ENCODE measurements at places on chromosomes 5 and 9.

DNA sequence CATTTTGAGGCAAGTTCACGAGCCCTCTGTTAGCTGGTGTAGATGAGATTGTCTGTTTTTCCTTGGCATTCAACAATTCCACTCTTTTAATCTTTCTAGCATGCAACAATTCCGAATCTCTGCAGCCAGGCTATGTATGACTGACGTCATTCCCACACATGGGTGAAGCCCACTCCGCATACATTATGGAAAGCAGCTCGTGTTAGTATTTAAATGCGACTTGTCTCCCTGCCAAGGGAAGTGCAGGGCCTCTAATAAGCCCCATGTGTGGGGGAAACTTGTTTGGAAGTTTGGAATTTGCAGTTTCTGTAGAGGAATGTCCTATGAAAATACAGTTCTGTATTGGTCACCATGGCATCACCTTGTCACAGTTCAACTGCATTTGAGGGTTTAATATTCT, 146.0 kb upstream of the FBXL7 start:
- DNase-seq: no peak

DNA sequence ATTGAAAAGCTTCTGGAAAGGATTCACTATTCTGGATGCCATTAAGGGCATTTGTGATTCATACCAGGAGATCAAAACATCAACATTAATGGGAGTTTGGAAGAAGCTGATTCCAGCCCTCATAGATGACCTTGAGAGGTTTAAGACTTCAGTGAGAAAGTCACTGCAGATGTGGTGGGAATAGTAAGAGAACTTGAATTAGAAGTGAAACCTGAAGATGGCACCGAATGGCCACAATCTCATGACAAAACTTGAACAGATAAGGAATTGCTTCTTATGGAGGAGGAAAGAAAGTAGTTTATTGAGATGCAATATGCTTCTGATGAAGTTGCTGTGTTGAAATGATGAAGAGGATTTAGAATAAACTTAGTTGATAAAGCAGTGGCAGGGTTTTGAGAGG, 254.6 kb upstream of the SLC24A2 start:
- peak; percentile 6 for DNase-seq

DNA sequence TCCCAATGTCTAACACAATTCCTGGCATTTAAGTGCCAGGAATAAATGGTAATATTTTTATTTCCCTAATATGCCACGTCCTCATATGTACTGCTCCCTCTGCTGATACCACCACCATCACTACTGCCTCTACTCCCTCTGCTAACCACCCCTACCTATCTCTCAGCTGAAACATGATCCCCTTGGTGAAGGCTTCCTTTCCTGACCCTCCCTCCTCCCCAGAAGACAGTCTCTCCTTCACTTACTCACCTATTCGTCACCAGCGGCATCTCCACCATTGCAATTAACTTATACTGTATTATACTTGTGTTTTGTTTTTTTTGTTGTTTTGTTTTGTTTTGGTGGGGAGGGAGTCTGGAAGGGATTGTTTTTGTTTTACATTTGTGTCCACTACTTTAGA, 4.8 kb downstream of the DENND1A start:
- no peak for DNase-seq

DNA sequence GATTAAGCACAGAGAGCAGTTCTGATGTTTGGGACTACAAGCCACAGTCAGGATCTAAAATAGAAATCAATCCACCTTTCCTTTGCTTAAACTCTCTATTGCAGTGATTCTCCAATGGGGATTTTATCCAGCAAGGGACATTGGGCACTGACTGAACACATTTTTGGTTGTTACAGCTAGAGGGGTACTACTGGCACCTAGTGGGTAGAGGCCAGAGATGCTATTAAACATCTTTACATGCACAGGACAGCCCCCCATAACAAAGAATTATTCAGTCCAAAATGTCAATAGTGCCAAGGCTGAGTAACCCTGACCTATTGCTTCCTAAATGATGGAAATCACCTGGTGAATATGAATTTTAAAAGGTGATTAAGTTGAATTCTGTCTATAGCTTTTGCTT, 12.0 kb downstream of the ZNF622 start:
- no peak for DNase-seq

GRCh38 chr9:107760469-107761242, 271.1 kb upstream of the KLF4 start:
- no peak for DNase-seq

- DNase-seq: peak; percentile 29
Observed at GRCh38 chr5:71767661-71768060, 48.6 kb downstream of the CARTPT start.

Measured in fibroblast of mammary gland (primary cell).